ENCODE measurements at places on chromosomes 13 and 19. TPM values are rescaled to one million over a fixed set of nuclear protein-coding genes. Genes with fewer than 3 reads are reported as not detected.

- DNase-seq, result peak; percentile 63
These were observed at the start of gene RASA3 for GRCh38 chr13:114132419-114133121. TSS of gene RASA3 (minus strand) at chr13:114132623. CDS start at chr13:114132489, 134 bp downstream.

DNA sequence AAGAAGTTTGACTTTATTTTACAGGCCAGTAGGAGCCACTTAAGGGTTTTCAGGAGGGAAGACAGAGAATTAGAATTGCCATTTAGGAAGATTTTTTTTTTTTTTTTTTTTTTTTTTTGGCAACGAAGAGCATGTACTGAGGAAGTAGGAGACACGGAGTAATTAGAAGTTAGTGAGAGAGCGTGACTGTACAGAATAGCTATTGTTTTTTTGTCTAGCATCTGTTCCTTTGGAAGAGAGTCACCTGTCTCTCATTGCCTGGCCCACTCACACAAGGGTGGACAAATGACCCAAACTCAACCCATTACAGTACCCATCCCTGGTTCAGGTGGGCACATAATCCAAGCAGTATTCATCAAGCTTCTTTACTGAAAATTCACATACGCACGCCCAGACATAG, 166.7 kb downstream of the LACC1 start:
- no peak for DNase-seq

UNC13A gene
- 0.04 TPM for total RNA-seq

ADPRHL1 gene
- 1.4 TPM for total RNA-seq

KLF5 gene
- 4.7 TPM for total RNA-seq

OR7A5 gene
- total RNA-seq, result not detected

ZNF296 gene
- 4.1 TPM for total RNA-seq
